Hepatocyte (in vitro differentiated cells): ENCODE measurements at places on chromosomes 12 and 14. TPM values are rescaled to one million over a fixed set of nuclear protein-coding genes. Genes with fewer than 3 reads are reported as not detected.

- H3K36me3 ChIP-seq: no peaks in the 10 kb centered on the region
- H3K27me3 ChIP-seq: no peaks in the 10 kb centered on the region
- H3K4me1 ChIP-seq: no peaks in the 10 kb centered on the region
- H3K27ac ChIP-seq: no peak overlapping the region
- no peak overlapping the region for H3K4me3 ChIP-seq
These were observed 427.2 kb downstream of the TMTC2 start for GRCh38 chr12:83113945-83114344.

DNA sequence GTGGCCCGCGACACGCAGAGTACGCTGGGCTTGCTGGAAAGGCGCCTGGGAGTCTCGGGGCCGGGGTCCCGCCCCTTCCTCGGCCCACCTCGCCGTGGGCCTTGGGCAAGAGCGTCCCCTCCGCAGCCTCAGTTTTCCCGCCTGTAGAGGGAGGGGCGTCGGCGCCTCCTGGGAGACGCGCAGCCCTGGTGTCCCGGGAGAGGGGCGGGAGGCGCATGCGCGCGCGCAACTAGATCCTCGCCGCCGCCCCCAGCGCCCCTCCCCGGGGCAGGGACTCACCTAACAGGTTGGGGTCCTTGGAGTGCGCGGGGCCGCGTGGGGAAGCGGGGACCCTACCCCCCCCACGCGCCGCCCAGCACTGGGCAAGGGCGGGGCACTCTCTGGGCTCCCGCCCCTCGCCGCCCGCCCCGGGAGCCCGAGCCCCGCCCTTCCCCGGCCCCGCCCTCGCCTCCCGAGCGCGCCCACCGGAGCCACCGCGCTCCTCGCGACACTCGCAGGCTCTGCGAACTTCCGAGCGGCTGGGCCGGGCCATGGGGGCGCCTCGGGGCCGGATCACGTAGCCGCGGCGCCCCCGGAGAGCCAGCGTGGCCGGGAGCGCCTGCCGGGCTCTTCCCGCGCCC is at the start of gene KIF26A:
Gene KIF26A, plus strand, starts transcription at position 490 of the 620 bp plus-strand sequence. CDS start 136 bp downstream, outside the sequence.
- H3K36me3 ChIP-seq: no peaks in the 10 kb centered on the region
- peaks cover 44% of the 10 kb centered on the region for H3K27me3 ChIP-seq
- H3K4me3 ChIP-seq: peak within 1 kb of the TSS; percentile 75
- H3K4me1 ChIP-seq: peaks cover 43% of the 10 kb centered on the region

GRCh38 chr14:59844186-59844812 is 26.3 kb downstream of the RTN1 start:
- H3K36me3 ChIP-seq: no peaks in the 10 kb centered on the region
- no peak overlapping the region for H3K4me3 ChIP-seq
- no peak overlapping the region for H3K27ac ChIP-seq
- H3K27me3 ChIP-seq: peaks cover 6% of the 10 kb centered on the region

- peaks cover 3% of the 10 kb centered on the region for H3K4me1 ChIP-seq
- H3K27me3 ChIP-seq: no peaks in the 10 kb centered on the region
- DNase-seq: no peak
- no peaks in the 10 kb centered on the region for H3K36me3 ChIP-seq
- H3K4me3 ChIP-seq: no peak overlapping the region
These were observed 444.8 kb downstream of the ADAMTS20 start for GRCh38 chr12:43107026-43107775.

DNA sequence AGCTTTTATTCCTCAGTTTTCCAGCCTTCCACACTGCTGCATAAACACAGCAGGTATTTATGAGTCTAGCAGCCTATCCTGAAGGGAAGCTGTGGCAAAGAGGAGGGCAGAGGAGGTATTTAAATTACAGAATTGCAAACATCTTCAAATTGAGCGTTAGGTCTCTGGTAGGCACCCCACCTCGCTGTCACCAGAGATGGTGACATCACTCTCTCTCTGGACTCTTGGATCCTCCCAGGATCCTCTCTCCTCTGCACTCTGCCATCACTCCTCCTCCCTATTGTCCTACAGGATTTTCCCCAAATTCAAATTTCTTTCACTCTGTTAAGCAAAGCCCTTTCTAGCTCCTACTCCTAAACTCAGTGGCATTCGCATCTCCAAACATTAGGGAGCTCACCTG is 6.7 kb downstream of the PLEKHD1 start:
- H3K36me3 ChIP-seq: no peaks in the 10 kb centered on the region
- no peak overlapping the region for H3K27ac ChIP-seq
- no peaks in the 10 kb centered on the region for H3K4me1 ChIP-seq
- H3K27me3 ChIP-seq: peaks cover 23% of the 10 kb centered on the region

DNA sequence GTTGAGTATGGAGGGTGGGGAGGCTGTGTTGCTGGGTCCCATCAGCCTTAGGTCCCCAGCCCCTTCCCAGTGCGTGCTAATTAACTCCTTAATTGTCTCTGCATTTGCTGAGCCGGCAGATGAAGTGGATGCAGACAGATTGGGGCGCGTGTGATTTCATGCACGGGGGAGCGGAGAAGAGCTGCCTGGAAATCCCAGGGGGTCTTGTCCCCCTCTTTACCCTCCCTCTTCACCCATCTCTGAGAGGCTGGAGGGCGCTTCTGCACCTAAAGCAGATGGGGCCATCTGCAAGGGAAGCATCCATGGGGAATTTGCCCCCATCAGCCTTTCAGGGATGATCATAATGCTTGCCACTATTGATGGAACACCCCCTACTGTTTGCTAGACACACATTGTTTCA is 4.4 kb upstream of the ASIC1 start:
- no peak overlapping the region for H3K27ac ChIP-seq
- no peaks in the 10 kb centered on the region for H3K36me3 ChIP-seq
- H3K27me3 ChIP-seq: peaks cover 21% of the 10 kb centered on the region
- peaks cover 15% of the 10 kb centered on the region for H3K4me1 ChIP-seq
- no peak for DNase-seq

DNA sequence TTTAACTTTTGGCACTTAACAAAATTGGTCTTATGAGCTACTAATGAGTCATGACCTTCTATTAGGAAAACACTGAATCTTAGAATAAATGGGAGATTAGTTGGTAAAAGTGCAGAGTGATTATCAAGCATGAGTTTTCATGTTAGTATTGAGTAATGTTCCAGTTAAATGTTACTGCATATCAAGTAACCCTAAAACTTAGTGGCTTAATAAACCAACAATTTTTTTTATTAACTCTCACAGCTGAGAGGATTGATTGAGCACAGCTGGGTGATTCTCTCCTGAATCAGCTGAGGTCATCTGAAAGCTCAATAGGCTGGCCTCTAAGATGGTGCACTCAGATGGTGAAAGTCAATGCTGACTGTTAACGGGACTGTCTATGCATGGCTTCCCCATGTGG is 248.6 kb downstream of the BCL11B start:
- no peaks in the 10 kb centered on the region for H3K4me1 ChIP-seq
- no peak overlapping the region for H3K27ac ChIP-seq
- H3K4me3 ChIP-seq: no peak overlapping the region
- H3K27me3 ChIP-seq: no peaks in the 10 kb centered on the region
- H3K36me3 ChIP-seq: no peaks in the 10 kb centered on the region
- no peak for DNase-seq

GRCh38 chr12:55875704-55876467 is 33.1 kb upstream of the MMP19 start:
- no peak for DNase-seq
- no peaks in the 10 kb centered on the region for H3K27me3 ChIP-seq
- H3K4me1 ChIP-seq: no peaks in the 10 kb centered on the region
- H3K4me3 ChIP-seq: no peak overlapping the region
- no peak overlapping the region for H3K27ac ChIP-seq

- H3K4me1 ChIP-seq: peaks cover 25% of the 10 kb centered on the region
- H3K4me3 ChIP-seq: no peak overlapping the region
- peak overlapping the region; percentile 11 for H3K27ac ChIP-seq
These were observed 5.1 kb upstream of the LTBP2 start for GRCh38 chr14:74616996-74617700.

GRCh38 chr12:96881608-96882007 is 25.4 kb upstream of the NEDD1 start:
- no peaks in the 10 kb centered on the region for H3K36me3 ChIP-seq
- no peak overlapping the region for H3K4me3 ChIP-seq
- H3K4me1 ChIP-seq: peaks cover under 1% of the 10 kb centered on the region
- no peak for DNase-seq
- H3K27me3 ChIP-seq: no peaks in the 10 kb centered on the region

DNA sequence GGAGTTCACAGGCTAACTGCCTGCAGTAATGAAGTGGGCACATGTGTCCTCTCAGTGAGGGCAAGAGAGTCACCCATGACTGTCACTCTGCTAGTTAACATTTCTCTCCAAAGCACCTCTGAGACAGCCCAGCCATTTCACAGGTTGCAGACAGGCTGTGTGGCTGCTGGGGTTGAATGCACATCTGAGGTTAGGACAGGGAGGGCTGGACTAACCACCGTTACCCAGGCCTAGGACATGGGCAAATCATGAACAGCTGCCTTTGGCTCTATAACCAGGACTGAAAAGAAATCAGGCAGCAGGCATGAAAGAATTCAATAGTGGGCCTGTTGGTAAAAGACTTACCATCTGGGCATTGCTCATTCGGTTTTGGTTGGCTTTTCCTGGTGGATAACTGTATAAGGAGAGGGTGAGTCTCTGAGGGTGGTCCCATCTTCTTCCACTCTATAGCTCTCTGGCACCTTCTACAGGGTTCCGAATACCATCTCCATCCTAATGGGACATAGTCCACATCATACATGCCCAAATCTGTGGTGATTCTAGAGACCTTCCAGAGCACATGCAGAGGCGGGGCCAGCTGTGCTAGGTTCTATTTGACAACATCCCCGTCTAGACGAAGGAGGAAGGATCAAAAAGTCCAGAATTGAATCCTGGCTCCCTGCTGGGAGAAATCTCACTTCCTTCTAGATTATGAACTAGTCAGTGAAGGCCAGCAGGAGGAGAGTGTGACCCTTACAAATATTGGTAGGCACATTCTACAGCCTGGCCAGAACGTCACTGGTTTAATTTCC is 10.8 kb downstream of the CRACR2A start:
- H3K27me3 ChIP-seq: peaks cover 5% of the 10 kb centered on the region
- H3K4me1 ChIP-seq: no peaks in the 10 kb centered on the region
- H3K36me3 ChIP-seq: no peaks in the 10 kb centered on the region
- no peak for DNase-seq
- no peak overlapping the region for H3K4me3 ChIP-seq

Gene NEMP1
- total RNA-seq: 8.3 and 9.3 TPM in 2 replicates

Gene MDP1
- 8.0 and 12.2 TPM in 2 replicates for total RNA-seq

Gene RHOJ
- total RNA-seq: 3.2 and 9.6 TPM in 2 replicates

Gene SYT1
- 1.8 and 2.5 TPM in 2 replicates for total RNA-seq

Gene IL22
- not detected in 2 replicates for total RNA-seq
